ENCODE measurements at places on chromosomes 12 and 14.
A peak's percentile ranks its signal among the peaks of the same experiment; 100 is the strongest.

DNA sequence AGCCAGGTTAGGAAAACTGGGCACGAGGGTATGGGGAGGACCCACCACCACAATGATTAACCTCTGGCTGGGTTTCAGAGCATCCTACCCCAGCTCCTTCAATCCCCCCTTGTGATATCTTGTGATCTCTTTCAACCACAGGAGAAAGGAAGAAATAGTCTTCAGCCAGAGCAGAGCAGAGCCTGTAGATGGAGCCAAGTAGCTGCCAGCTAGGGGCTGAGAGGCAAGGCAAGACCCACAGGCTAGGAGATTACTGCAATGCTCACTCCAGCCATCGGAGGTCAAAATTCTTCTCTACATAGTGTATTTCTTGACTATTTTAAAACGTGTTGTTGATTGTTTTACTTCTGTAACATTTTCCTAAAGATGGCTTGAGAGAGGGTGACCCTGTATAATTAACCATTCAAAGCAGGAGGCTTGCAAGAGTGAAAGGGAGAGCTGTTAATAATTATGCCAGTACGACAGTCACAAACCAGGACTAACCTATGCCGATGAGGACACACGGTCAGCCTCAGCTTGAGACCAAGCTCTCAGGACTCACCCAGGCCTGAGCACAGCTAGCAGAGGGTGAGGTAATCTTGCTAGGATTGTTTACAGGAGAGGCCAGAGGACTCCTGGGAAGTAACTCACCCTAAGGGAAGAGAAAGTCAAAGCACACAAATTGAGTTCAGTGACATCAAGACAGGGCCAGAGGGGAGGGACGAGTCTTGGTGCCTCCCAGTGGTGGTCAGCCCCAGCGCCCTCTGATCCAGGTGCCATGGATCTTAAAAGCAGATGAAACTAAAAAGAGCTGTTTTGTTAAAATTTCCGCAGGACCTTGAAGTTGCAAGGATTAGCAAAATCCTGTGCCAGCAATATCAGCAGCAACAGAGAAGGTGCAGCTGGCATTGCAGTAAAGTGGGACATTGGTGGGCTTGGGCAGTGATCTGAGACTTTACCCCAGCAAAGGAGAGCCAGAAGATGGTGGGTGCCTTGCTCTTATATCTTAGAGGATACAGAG, 29.8 kb upstream of the CDKN3 start:
- DNase-seq: peak; percentile 8

DNA sequence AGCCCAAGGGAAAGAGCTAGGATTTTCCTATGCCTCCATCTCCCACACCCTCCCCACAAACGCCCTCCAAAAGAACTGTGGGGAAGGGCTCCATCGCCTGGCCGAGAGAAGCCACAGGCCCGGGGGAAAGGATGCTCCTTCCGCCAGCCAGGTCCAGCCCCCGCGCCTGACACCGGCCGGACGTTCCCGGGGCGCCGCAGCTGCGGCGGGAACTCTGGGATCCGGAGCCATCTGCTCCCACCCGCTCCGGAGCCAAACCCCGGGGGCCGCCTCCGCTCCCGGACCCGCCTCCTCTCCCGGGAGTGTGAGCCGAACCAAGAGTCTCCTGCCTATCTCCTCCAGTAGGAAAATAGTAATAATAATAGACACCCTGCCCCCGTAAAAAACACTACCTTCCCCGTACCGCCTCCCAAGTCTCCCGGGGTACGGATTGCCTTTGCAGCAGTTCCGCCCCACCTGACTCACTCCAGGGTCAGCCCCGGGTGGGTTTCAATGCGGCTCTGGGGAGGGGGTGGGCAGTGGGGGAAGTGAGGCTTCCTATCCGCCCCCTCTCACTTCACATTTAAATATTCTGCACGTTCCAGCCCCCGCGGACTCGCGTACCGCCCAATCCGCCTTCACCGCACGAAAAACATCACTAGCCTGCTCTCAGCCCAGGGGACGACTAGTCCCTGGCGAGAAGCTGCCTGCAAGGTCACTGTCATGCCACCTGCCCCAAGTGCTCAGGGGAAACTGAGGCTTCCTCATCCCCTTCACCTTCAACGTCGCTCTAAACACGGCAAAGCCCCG, 2.4 kb downstream of the AGAP2 start:
- no peak for DNase-seq

DNA sequence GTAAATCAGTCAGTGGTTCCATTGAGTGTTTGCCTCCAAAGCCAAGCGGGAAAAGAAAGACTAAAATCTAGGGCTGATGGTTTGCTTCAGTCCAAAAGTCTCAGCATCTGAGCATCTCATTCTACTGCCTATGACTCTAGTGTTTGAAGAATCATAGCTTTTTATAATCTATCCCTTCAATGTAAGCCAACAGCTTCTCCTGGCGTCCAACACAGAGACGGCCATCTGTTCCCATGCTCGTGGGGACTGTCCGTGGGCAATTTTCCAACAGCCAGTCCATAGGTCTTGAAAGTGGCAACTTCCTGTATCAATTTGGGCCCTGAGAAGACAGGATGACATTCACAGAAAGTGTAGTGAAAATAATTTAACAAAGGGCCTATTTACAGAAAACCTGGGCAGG, 544.4 kb upstream of the TMEM132C start:
- DNase-seq: no peak

DNA sequence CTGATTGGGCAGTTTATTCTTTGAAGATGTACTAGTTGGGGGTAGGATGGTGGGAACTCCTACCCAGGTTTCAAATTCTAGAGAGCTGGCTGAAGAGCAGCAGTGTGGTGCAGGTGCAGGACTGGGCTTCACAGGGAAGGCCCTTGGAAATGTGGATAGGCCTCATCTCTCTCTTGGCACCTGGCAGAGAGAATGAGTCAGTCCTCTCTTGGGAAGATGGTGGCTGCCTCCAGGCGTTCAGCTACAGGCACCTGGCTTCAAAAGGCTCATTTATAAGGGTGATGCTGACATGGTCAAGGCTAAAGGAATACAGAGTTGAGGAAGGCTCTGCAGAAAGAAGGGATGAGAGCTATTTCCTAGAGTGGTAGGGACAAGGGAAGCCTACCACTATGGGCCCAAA, 179.7 kb upstream of the VASH1 start:
- no peak for DNase-seq

- no peak for DNase-seq
Measured at GRCh38 chr14:73258845-73259611, 21.7 kb downstream of the PAPLN start.

GRCh38 chr12:131092901-131093603, 139.3 kb downstream of the ADGRD1 start:
- DNase-seq: no peak

DNA sequence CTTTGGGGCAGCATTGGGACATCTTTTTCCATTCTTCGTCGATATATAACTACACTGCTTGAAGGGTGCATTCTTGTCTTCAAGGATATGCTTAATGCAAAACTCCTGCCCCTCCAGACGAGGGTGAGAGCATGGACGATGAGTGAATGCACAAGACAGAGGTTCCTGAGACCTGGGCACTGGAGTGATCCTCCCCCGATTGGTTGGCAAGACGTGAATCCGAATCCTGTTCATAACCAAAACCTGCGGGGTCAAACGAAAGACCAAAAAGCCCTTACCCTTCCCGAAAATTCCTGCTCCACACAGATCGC, 684 bp downstream of the KANSL2 start:
- no peak for DNase-seq

- DNase-seq: no peak
Measured at GRCh38 chr12:75790219-75790618, 241.4 kb downstream of the PHLDA1 start.

DNA sequence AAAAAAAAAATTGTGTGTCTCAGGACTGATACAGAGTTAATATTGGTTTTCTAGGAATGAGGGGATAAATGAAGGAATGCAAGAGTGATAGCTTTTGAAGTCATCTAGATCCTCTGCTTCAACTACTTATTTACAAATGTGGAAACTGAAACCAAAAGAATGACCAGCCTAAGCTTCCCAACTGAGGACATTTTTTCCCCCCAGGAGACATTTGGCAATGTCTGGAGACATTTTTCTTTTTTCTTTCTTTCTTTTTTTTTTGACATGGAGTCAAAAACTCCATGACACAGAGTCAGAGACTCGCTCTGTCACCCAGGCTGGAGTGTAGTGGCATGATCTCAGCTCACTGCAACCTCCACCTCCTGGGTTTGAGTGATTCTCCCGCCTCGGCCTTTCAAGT, 15.3 kb downstream of the DLK1 start:
- no peak for DNase-seq

GRCh38 chr14:38137005-38137404, 70.7 kb upstream of the SSTR1 start:
- DNase-seq: no peak

- DNase-seq: peak; percentile 67
Measured at GRCh38 chr14:73743431-73743931, 29.3 kb upstream of the PNMA1 start.

DNA sequence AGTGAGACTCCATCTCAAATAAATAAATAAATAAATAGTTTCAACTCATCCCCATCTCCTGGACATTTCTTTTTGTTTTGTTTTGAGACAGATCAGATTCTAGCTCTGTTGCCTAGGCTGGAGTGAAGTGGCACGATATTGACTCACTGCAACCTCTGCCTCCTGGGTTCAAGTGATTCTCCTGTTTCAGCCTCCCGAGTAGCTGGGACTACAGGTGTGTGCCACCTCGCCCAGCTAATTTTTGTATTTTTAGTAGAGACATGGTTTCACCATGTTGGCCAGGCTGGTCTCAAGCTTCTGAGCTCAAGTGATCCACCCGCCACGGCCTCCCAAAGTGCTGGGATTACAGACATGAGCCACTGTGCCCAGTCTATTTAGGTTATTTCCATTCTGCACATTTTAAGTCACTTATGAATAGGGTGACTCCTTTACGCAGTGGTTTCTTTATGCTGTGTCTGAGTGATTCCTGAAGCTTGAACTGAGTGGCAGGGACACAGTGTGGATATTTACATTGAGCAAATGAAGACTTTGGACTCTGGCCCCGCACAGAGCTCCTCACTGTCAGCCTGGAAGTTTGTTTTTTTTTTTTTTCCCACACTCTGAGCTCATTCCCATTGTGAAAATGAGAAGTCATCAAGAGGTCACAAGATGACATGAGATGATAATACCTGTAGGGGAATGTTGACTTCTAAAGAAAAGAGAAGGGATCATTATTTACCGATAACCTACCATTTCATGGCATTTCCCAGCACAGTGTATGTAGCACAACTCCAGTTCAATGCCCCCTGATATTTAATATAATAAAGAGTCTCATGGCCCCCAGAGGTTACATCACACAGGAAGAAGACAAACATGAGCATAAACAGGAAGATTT, 72.6 kb downstream of the TBX3 start:
- DNase-seq: no peak

- no peak for DNase-seq
Measured at GRCh38 chr14:51357250-51357649, 117.2 kb downstream of the TMX1 start.

- DNase-seq: no peak
Measured at GRCh38 chr14:42475289-42475688, 868.6 kb downstream of the LRFN5 start.

- DNase-seq: no peak
Measured at GRCh38 chr12:3116106-3116844, 39.1 kb downstream of the TSPAN9 start.

GRCh38 chr12:96948782-96949181, 41.7 kb downstream of the NEDD1 start:
- DNase-seq: no peak

DNA sequence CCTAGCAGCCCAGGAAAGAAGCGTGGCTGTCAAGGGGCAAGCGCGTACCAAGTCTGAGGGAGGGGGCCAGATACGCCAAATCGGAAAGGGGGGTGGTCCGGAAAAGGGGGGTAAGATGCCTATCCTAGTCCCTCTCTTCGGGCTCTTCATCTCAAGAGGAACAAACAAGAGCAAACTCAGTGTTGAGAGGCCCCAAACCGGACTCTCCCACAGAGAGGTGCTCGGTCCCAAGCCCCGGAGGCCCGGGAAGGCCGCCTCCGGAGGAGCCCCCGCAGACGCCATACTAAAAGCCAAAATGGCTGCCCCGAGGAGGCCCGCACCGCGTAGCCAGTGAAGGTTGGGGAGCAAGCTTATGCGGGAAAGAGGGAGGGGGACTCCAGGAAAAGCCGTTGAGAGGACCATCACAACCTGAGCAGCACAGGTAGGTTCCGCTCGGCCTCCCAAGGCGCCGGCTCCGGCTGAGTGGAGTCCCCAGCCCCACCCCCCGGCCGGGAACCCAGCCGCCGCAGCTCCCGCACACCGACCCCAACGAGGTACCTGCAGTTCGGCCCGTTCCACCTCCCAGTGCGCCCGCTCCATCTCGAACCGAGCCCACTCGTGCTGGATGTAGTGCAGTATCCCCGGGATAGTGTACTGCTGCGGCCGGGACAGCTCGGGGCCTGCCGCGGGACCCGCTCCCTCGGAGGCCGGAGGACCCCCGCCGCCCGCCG, at the start of gene AP4S1:
Gene AP4S1, plus strand, starts transcription at position 283 of the 710 bp plus-strand sequence. CDS start 40,548 bp downstream, outside the sequence.
- peak; percentile 19 for DNase-seq

DNA sequence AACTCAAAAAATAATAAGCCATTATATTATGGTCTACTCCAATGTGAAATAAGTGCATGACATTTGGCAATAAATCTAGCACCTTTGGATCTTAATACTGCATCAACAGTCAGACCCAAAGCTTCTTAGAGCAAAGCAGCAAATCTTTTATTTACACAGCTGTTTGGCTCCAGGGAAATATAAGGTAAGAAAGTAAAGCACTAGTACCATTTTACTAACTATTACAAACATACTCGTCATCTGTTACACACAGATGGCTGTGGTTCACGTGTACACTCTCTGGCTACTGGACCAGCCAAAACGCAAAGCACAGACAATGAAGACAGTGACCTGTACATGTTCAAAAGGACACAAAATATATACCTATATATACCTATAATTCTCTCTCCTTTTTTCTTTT, 2.8 kb downstream of the FGD6 start:
- DNase-seq: no peak

DNA sequence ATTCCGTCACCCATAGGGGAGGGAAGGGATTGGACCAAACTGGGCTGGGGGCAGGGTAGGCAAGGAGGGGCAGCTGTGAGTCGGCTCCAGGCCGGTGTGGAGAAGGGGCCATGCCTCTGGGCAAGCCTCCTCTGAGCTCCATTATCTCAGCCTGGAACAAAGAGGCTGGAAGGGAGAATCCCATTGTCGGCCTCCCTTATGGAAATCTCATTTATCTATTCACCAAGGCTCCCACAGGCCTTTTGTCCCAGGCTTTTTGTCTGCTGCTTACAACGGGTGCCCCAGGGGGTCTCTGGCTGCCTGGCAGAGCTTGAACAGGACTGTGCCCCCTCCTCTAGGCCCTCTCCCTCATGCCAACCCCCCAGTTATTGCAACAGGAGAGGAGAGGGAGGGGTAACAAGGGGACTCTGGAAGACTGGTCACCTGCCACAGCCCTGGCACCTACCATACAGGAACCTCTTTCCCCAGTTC, 19.5 kb downstream of the FIGNL2 start:
- no peak for DNase-seq

Data from T-cell (primary cell).